RPMI8226 (cell line): ENCODE measurements at places on chromosomes 5 and 9.

- DNase-seq, result peak; percentile 75
These were observed 601 bp downstream of the HINT1 start for GRCh38 chr5:131164191-131165118.

- peak; percentile 73 for DNase-seq
These were observed 103.6 kb upstream of the CHD1 start for GRCh38 chr5:99032234-99033013.

DNA sequence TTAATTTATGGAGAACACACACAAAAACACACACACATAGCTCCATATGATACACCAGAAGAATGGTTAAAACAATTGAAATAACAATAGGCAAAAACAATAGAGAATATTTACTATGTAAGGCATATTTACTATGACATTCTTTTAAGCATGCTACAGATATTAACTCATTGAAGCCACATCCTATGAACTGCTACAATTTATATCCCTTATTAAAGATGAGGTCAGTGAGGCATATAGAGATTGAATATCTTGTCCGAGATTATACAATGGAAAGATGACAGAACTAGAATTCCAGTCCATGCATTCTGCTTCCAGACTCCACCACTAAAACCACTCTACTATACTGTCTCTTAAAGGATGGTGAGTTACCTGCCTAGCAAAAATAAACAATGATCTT lies 60.7 kb downstream of the ADAMTS12 start:
- no peak for DNase-seq

- no peak for DNase-seq
These were observed 2.0 kb upstream of the MEIKIN start for GRCh38 chr5:131947445-131947844.

DNA sequence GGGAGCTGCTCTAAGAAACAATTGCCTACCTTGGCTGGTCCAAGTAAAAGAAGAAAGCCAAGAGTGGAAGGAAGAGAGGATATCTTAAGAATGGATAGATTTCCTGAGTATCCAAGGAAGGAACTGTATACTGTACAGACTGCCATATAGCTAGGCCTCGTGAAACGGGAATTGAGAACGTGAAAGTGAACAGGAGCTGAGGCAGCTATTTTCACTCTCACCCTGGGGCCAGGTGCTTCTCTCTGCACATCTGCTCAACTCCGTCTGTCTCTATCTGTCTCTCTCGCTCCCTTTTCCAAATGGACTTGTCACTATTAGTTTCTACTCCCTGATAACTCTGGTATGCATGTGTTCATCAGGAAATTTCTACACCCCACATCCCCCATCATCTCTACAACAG lies 35.9 kb upstream of the TESK1 start:
- peak; percentile 87 for DNase-seq

DNA sequence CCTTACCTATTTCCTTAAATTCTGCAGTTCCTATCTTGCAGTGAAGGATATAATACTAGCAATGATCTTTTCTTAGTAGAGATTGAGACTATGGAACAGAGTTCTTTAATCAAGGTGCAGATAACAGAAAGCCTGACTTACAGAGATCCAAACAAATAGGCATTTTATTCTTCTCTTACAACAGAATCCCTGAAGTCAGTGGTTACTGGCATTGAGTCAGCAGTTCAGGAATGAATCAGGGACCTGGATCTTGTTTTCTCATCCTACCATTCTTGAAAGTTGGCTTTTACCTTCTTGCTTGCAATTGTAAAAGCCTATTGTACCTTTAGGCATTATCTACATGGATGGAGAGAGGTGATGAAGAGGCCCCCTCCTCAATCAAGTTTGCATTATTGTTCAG lies 47.5 kb upstream of the TLE4 start:
- DNase-seq, result no peak

DNA sequence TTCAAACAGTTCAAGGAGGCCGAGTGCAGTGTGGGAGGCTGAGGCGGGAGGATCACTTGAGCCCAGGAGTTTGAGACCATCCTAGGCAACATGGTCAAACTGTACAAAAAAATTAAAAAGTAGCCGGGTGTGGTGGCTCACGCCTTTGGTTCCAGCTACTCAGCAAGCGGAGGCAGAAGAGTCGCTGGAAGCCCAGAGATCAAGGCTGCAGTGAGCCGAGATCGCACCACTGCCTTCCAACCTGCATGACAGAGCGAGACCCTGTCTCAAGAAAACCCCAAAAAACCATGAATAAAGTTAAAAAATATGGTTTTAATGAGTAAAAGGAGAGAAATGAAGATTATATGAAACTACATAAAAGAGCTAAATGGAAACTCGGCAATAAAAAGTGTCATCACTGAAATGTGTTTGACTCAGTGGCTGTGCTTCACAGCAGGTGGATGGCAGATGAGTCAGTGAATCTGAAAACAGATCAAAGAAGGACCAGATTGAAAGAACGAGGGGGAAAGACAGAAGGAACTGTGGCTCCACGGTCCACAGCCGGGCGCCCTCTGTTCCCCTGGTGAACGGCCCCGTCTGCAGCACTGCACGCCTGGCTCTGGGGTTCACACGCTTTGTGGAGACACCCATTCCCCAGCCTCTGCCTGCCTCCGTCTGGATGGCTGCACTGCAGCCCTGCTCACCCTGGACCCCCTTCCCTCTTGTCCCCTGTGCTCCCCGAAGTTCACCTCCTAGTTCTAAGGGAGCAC lies 25.1 kb downstream of the EXD3 start:
- DNase-seq, result no peak

- DNase-seq, result no peak
These were observed 225.5 kb downstream of the PTPRD start for GRCh38 chr9:10387282-10387681.
